ENCODE measurements at places on chromosomes 1 and 21. TPM values are rescaled to one million over a fixed set of nuclear protein-coding genes. Genes with fewer than 3 reads are reported as not detected.

EPS8L3 gene
- not detected for total RNA-seq

FLG2 gene
- not detected for total RNA-seq

AMY1C gene
- total RNA-seq: not detected

CYB5RL gene
- total RNA-seq: 4.8 TPM

RYR2 gene
- 0.10 TPM for total RNA-seq

GBP6 gene
- not detected for total RNA-seq

DNA sequence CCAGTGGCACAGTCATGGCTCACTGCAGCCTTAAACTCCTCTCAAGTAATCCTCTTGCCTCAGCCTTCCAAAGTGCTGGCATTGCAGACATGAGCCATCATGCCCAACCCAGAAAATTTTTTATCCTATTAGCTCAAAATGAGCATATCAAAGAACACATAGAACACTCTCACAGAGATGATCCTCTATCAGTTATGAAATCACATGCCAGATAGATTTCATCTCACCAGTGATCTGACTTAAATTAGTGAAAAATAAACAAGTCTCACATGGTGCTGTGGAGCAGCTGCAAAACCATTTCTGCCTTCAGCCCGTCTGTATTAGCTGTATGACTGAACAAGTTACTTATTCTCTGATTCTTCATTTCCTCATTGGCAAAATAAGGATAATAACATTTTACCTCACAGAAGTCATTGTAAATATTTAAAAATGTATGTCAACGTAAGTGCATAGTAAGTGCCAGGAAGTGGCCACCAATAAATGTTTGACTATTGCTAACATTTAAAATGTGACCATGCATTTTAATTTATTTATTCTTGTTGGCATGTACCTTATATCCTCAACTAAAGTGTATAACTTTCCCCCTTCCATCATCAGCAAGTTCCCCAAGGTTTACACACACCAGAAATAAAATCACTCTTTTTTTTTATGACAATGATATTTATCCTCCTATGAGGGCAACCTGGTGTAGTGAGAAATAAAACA, 29.0 kb upstream of the SLC19A2 start:
- no peak for DNase-seq

DNA sequence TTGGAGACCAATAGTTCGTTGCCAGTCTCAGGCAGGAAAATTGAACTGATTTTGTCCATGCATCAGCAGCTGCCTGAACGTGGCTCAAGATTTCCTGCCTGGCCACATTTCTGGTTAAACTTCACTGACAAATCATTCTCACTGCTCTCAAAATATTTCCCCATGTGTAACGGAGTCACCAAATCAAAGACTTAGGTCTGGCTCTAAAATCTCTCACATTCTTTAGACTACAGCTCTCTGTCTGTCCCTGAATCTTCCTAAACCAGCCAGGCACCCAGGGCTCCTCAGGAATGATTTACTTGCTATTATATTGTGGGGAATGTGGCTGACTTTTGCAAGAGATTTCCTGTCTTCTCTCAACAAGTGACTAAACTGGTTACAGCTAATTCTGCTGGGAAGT, 49.2 kb upstream of the GJA8 start:
- peak; percentile 17 for DNase-seq

GRCh38 chr1:17441265-17441992, 2.0 kb upstream of the RCC2 start:
- peak; percentile 19 for DNase-seq

- DNase-seq: no peak
Observed at GRCh38 chr1:65939191-65939590, 146.5 kb downstream of the PDE4B start.

GRCh38 chr1:87111659-87112371, 197.4 kb downstream of the HS2ST1 start:
- DNase-seq: no peak

GRCh38 chr1:92274939-92275338, 23.8 kb downstream of the GLMN start:
- no peak for DNase-seq

- no peak for DNase-seq
Observed at GRCh38 chr1:41580021-41580420, 95.5 kb upstream of the EDN2 start.

DNA sequence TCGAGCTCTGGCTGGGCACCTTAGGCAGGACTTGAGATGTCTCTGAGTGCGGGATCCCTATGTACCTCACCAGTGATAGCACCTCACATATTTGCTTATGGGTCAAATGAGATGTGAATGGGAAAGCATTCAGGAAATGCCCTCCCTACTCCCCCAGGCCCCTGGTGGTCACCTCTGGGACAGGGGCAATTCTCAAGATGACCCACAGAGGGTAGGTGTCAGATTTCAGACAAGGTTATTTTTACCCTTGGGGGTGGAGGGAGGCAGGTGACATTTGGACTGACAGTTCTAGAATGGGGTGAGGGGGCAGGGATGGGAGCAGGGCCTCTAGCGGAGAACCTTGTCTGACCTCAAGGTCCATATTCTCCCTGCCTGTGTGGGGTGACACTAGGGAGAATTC, 27.1 kb downstream of the ACOT11 start:
- no peak for DNase-seq

DNA sequence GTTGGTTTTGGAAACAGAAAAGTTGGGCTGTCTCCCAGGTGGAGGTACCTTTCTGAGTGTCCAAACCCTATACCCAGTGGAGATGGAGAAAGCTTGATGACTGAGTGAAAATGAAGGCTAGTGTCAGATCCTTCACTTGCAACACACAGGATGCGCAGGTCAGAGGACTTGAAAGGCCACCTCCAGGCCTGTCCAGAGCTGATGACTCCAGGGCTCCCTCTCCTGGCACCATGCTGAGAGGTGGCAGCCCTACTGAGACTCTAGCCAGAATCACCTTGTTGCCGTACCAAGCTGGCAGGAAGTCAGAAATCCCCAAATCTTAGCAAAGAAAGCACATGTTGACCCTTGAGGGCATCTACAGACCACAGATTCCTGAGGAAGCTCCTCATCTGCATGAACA, 16.4 kb downstream of the KNCN start:
- DNase-seq: no peak

GRCh38 chr21:45590246-45590725, 48.0 kb upstream of the SLC19A1 start:
- no peak for DNase-seq

- DNase-seq: no peak
Observed at GRCh38 chr1:185693654-185694053, 40.5 kb upstream of the HMCN1 start.

DNA sequence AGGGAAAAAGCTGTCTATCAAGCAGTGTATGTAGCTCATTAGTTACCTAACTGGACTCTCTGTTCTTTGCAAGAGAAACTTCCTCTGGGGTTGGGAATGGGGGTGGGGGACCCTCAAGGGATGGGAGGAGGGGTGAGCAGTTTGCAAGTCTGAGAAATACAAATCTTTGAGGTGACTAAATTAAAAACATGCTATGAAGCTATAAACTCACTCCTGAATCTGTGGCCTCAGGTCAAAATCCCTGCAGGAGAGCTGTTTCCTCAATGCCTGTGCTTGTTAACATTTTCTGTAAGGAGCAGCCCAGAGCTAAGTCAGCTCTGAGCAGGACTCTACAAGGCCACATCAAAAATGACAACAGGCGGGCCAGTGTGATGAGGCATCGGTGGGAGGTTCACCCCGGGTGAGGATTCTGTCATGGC, 32.8 kb upstream of the PTPRC start:
- peak; percentile 35 for DNase-seq

DNA sequence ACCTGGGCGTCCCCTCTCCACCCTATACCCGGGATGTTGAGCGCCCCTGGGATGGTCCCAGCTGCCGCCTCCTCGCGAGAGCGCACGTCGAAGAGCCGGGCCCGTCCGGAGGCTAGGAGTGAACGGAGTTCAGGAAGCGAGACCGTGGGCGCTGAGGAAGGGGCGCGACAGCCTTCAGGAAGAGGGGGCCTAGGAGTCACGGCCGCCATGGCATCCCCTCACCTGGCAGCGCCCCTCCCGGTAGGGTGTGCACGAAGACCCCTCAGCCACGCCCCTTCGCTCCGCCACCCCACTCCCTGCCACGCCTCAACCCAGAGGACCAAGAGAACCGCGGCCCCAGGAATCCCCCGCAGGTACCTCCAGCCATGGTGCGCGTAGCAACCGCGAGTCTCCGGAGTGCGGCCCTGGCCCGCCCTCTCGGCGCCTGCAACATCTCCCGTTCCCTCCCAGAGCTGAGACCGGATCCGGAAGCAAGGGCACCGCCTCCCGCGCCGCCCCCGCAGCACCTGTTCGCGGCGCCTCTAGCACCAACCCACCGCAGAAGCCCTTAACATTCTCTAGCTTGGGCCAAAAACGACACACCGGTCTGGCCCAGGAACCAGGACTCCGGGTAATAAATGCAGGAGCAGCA, at the start of gene TSTD1:
TSTD1 (minus strand) TSS at position 442 of the 631 bp plus-strand sequence; CDS start at position 367, 75 bp downstream.
- DNase-seq: no peak

All from HFFc6 (cell line).